ENCODE measurements at places on chromosomes 7 and 10.

DNA sequence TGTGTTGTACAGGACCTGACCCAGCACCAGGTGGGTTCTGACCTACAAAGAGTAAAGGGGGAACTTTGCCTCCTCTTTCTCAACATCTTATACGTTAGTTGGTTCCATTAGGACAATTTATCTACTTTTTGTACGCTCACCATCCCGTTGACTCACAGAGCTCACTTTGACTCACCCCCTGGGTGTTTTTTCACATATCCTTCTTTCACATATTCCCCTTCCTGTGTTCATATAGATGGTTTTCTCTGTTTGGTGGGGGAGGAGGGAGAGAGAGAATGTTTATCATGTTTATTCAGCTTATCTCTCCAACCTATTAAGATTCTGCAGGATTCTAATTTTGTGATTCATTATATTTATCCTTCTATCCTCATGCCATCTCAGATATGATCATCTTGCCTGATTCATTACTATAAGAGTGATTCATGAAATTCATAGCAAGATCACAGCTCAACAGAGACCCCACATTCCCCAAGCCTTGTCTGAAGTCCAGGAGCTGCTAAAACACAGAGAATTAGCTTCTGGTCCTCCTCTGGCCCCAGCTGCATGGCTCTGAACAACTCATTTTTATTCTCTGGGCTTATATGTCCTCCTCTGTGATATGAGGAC lies 37.2 kb downstream of the PRSS2 start:
- H3K36me3 ChIP-seq = no peaks in the 10 kb centered on the region
- no peak for DNase-seq
- H3K27me3 ChIP-seq = peaks cover 29% of the 10 kb centered on the region
- H3K27ac ChIP-seq = no peak overlapping the region
- H3K4me1 ChIP-seq = no peaks in the 10 kb centered on the region
- H3K4me3 ChIP-seq = no peak overlapping the region

DNA sequence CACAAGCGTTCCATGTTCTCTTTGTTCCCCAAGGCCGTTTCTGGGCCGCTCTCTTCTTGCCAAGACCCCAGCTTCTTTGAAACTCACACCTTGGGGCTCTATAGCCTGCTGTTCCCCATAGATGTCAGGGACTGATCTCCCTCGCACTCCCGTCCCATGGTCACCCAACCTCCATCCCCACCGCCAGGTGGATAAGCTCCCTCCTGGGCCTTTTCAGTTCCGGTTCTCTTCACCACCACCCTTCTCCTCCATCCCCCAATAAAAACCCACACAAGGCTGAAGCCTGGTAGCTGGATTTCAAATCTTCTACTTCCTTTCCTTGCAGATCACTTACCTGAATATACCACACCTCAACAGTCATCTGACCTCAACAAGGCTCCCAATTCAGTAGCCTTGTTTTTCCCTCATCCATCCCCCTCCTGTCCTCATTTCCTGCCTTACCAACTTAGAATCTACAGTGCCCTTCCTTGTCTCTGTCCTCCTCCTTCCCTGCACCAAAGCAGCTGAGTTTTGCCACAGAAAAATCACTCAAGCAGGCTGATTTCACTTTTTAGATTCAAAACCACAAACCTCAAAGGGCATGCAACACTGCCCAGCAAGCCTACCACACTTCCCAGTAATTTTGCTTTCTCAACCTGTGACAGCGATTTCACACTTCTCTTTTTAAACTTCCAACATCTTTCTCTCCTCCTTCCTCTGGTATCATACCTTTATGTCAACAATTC lies 7.7 kb downstream of the SLC37A3 start:
- peaks cover 4% of the 10 kb centered on the region for H3K36me3 ChIP-seq
- no peaks in the 10 kb centered on the region for H3K27me3 ChIP-seq
- peak overlapping the region; percentile 20 for H3K27ac ChIP-seq

DNA sequence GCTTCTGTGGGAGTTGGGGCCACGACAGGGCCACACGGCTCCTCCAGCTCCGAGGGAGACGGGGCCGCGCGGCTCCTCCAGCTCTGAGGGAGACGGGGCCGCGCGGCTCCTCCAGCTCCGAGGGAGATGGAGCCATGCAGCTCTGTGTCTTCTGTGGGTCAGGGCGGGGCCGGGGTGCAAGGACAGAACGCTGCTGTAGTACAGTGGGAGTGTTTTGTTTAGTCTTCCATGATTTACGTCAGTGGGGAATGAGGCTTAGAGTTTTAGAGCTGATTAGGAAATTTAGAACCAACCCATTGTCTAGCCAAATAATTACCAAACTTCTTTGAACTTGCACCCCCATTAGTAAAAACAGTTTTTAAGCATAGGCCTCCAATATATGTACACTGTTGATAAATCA lies 32.9 kb upstream of the PRKAR1B start:
- H3K27ac ChIP-seq = no peak overlapping the region
- H3K27me3 ChIP-seq = no peaks in the 10 kb centered on the region
- H3K4me3 ChIP-seq = no peak overlapping the region
- peaks cover 9% of the 10 kb centered on the region for H3K4me1 ChIP-seq
- peaks cover 68% of the 10 kb centered on the region for H3K36me3 ChIP-seq
- DNase-seq = no peak

GRCh38 chr10:21655236-21655635 lies 121.2 kb downstream of the MLLT10 start:
- H3K4me3 ChIP-seq = no peak overlapping the region
- no peak for DNase-seq
- H3K36me3 ChIP-seq = peaks cover 3% of the 10 kb centered on the region
- no peak overlapping the region for H3K27ac ChIP-seq
- H3K27me3 ChIP-seq = no peaks in the 10 kb centered on the region
- no peaks in the 10 kb centered on the region for H3K4me1 ChIP-seq

DNA sequence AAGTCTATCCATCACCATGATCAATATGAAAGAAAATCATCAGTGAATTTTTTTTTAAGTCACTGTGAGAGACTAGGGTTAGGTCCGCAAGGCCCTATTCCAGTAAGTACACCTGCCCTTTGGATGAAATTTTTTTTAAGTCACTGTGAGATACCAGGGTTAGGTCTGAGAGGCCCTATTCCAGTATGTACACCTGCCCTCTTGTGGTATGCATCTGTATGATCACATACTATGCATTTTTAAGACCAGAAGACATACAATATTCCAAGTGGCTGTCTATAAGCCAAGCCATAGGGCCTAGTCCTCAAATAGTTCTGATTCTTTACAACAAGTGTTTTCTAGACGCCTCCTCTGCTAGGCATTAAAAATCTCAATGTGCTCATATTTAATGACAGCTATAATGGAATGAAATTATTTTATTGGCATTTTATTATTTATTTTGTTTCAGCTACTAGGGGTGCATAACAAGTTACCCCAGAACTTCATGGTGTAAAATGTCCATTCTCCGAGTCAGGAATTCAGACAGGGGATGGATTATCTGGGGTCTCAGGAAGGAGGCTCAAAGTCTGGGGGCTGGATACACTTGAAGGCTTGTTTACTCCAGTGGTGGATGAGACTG lies 53.1 kb downstream of the TEX36 start:
- H3K27me3 ChIP-seq = peaks cover 9% of the 10 kb centered on the region
- DNase-seq = peak; percentile 10
- no peaks in the 10 kb centered on the region for H3K36me3 ChIP-seq
- H3K4me1 ChIP-seq = no peaks in the 10 kb centered on the region
- no peak overlapping the region for H3K27ac ChIP-seq

GRCh38 chr7:42932811-42933591 lies 825 bp downstream of the MRPL32 start:
- peak overlapping the region; percentile 79 for H3K27ac ChIP-seq
- peaks cover 5% of the 10 kb centered on the region for H3K36me3 ChIP-seq

DNA sequence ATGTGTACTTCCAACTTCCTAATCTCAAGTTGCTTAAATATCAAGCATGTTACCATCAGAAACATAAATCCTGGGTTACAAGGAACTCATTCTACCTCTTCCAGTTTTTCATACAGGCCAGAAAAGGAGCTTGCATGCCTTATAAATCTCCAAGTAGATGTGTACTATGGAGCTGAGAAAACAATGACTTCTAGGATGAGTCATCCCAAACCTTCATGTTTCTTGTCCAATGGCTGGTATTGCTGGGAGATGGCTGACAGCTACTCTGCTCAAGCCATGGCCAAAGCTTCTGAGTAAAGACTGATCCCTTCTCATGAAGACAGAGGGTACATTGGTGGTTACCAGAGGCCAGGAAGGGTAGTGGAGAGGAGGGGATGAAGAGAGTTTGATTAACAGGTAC lies 8.6 kb downstream of the RAPGEF5 start:
- DNase-seq = no peak
- no peaks in the 10 kb centered on the region for H3K36me3 ChIP-seq
- no peak overlapping the region for H3K27ac ChIP-seq
- no peaks in the 10 kb centered on the region for H3K4me1 ChIP-seq

DNA sequence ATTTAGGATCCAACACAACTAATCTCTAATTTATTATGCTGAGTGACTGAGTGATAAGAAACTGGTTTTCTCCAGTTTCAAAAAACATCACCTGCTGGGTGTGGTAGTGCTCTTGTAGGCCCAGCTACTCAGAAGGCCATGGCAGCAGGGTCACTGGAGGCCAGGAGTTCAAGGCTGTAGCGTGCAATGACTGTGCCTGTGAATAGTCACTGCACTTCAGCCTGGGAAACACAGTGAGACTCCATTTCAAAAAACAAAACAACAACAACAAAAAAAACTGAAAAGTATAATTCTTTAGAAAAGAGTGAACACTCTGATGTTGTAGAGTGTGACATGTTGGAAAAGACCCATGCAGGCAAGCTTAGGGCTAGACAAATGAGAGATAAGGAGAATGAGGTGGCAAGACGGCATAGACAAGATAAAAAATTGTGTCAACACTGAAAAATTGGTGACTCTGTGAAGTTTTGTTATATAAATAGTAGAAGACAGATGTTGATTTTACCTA lies 150.1 kb upstream of the GPR22 start:
- H3K27ac ChIP-seq = no peak overlapping the region
- DNase-seq = no peak
- peaks cover 20% of the 10 kb centered on the region for H3K36me3 ChIP-seq
- no peaks in the 10 kb centered on the region for H3K27me3 ChIP-seq
- no peaks in the 10 kb centered on the region for H3K4me1 ChIP-seq

- H3K27me3 ChIP-seq = peaks cover 20% of the 10 kb centered on the region
- DNase-seq = no peak
- H3K4me1 ChIP-seq = no peaks in the 10 kb centered on the region
These were observed 97.3 kb downstream of the PDGFA start for GRCh38 chr7:422191-422885.

DNA sequence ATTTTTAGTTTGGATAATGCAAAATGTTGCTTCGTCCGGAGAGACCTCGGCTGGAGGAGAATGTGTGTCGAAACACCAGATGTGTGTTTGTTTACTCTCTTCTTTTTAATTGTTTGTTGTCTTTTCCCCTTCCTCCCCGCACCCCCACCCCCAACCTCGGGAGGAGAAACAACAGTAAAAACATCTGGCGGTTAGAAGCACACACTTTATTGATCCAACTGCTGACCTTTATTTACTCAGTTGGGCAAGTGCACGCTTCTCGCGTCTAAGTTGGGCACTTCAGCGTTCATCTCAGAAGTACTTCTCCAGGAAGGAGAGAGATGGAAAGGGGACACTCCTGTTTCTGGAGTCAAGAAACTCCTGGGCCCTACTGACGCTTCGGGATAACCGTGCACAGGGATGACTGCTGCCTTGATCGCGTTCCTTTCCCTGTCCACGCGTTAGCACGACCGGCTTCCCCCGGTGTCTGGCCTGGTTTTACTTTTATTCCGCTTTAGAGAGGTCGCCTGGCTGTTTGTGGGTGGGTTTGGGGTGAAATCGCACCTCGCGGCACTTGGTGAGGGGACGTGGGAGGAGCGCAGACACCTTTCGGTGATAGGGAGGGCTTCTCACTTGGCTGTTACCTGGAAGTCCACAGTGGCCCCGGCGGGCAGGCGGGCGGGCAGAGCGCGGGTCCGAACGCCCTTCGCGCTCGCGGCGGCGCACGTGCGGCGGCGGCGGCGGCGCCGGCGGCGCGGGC lies 168.3 kb upstream of the PPP1R3A start:
- H3K4me1 ChIP-seq = peaks cover 22% of the 10 kb centered on the region
- no peaks in the 10 kb centered on the region for H3K27me3 ChIP-seq
- H3K4me3 ChIP-seq = peak overlapping the region; percentile 64
- no peak overlapping the region for H3K27ac ChIP-seq
- no peaks in the 10 kb centered on the region for H3K36me3 ChIP-seq

- peaks cover 30% of the 10 kb centered on the region for H3K4me1 ChIP-seq
- peaks cover 30% of the 10 kb centered on the region for H3K27me3 ChIP-seq
- no peak overlapping the region for H3K27ac ChIP-seq
- no peak for DNase-seq
- H3K36me3 ChIP-seq = peaks cover 5% of the 10 kb centered on the region
These were observed 110.7 kb downstream of the VIPR2 start for GRCh38 chr7:159033956-159034355.

GRCh38 chr7:100603726-100604027 lies 1.5 kb downstream of the PCOLCE start:
- peak overlapping the region; percentile 74 for H3K27ac ChIP-seq
- H3K4me1 ChIP-seq = peaks cover 41% of the 10 kb centered on the region
- DNase-seq = peak; percentile 69
- peak overlapping the region; percentile 92 for H3K4me3 ChIP-seq
- peaks cover 12% of the 10 kb centered on the region for H3K36me3 ChIP-seq

GRCh38 chr7:140475747-140476333 lies 3.5 kb downstream of the MKRN1 start:
- H3K4me3 ChIP-seq = no peak overlapping the region
- H3K27ac ChIP-seq = no peak overlapping the region
- no peaks in the 10 kb centered on the region for H3K27me3 ChIP-seq
- H3K36me3 ChIP-seq = peaks cover 4% of the 10 kb centered on the region
- peak; percentile 58 for DNase-seq

DNA sequence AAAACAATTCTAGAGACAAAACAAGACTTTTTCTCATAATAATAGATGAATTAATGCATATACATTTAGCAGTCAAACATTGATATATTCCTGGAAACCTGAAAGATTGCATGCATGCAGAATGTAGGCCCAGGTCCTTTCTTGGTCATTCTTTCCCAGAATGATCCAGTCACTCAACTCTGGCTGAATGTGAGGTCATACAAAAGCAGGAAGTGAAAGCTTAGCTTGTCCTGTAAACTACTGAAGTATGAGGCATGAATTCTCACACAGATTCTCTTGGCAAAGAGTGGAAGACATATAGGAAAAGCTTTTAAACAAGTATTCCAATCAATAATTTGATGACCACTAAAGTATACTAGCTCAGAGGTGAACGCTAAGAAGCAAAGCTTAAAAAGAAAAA lies 253.9 kb downstream of the PPP1R3A start:
- no peaks in the 10 kb centered on the region for H3K36me3 ChIP-seq
- H3K4me1 ChIP-seq = no peaks in the 10 kb centered on the region
- H3K27me3 ChIP-seq = no peaks in the 10 kb centered on the region
- no peak overlapping the region for H3K4me3 ChIP-seq
- no peak for DNase-seq

GRCh38 chr7:155752756-155753445 lies 59.4 kb downstream of the SHH start:
- H3K36me3 ChIP-seq = peaks cover 9% of the 10 kb centered on the region
- H3K27ac ChIP-seq = no peak overlapping the region
- DNase-seq = no peak
- no peak overlapping the region for H3K4me3 ChIP-seq

- no peak overlapping the region for H3K4me3 ChIP-seq
- no peaks in the 10 kb centered on the region for H3K27me3 ChIP-seq
- no peak for DNase-seq
- H3K27ac ChIP-seq = no peak overlapping the region
- peaks cover 16% of the 10 kb centered on the region for H3K36me3 ChIP-seq
These were observed 138.1 kb upstream of the BTBD16 start for GRCh38 chr10:122132882-122133565.

- H3K27me3 ChIP-seq = no peaks in the 10 kb centered on the region
- H3K36me3 ChIP-seq = no peaks in the 10 kb centered on the region
- H3K4me3 ChIP-seq = no peak overlapping the region
- DNase-seq = peak; percentile 5
These were observed 688 bp downstream of the PTN start for GRCh38 chr7:137342828-137343261.

Data from mesenchymal stem cell (in vitro differentiated cells and primary cell).